ENCODE measurements at places on chromosomes 1 and 21.

DNA sequence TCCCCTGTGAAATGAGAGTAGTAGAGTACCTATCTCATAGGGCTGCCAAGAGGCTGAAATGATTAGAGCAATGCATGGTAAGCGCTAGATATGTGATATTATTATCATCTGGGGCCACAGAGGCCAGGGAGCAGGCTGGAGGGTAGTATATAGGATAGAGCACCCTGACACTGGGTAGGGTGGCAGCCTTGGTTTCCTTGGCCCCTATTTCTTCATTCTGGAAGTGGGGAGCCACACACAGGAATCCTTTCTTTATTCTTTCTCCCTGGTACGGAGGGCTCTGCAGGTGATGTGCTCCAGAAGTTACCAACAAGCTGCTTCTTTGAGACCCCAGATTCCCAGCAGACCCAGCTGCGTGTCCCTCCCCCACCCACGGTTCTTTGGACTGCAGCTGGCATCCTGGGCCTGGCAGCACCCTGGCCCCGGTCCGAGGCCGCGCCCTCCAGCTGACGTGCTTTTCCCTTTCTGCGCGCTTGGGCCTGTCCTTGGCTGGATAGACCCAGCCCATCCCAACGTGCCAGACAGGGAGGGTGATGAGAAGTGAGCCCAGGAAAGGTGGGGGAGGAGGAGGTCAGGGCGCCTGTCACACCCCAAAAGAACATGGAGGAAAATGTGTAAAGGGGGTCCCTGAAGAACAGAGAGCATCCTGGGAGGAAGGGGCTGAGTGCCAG is 18.2 kb downstream of the INAVA start:
- DNase-seq: no peak

GRCh38 chr1:172277275-172277674 is 143.2 kb upstream of the C1orf105 start:
- no peak for DNase-seq

GRCh38 chr21:28212061-28212460 is 780.6 kb downstream of the LTN1 start:
- no peak for DNase-seq

- no peak for DNase-seq
These were observed 61.0 kb downstream of the HMCN1 start for GRCh38 chr1:185795181-185795580.

DNA sequence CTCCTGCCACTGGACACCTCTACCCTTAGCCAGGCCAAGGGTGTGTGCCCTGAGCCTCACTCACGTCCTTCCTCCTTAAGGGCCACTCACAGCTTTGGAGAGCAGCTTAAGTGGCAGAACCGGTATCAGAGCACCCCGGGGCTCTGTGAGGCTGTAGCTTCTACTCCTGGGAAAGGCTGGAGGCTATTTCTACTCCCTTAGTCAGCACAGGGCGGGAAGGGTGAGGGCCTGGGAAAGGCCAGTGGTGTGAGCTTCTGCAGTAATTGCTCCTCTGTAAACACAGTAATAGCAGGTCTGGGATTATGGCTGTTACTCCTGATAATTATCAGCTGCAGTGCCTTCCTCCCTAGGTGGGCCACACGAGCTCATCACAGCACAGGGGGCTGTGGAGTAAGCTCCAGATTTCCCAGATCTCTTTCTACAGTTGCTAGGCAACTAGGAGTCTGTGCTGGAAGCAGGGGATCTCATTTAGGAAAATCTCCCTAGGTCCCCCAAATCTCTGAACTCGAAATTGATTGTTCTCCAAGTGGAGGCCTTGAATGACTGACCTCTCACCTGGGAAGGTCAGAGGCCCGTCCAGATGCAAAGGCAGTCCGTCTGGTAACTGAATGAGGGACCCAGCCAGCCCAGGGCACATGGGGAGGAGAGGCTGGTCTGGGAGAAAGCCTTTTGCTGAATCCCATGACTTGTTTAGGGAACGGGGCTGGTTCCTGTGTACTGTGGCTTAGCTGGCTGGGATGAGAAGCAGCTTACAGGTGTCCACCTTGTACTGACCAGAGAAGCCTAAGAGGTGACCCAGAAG is 29.3 kb downstream of the IER5 start:
- DNase-seq: no peak

DNA sequence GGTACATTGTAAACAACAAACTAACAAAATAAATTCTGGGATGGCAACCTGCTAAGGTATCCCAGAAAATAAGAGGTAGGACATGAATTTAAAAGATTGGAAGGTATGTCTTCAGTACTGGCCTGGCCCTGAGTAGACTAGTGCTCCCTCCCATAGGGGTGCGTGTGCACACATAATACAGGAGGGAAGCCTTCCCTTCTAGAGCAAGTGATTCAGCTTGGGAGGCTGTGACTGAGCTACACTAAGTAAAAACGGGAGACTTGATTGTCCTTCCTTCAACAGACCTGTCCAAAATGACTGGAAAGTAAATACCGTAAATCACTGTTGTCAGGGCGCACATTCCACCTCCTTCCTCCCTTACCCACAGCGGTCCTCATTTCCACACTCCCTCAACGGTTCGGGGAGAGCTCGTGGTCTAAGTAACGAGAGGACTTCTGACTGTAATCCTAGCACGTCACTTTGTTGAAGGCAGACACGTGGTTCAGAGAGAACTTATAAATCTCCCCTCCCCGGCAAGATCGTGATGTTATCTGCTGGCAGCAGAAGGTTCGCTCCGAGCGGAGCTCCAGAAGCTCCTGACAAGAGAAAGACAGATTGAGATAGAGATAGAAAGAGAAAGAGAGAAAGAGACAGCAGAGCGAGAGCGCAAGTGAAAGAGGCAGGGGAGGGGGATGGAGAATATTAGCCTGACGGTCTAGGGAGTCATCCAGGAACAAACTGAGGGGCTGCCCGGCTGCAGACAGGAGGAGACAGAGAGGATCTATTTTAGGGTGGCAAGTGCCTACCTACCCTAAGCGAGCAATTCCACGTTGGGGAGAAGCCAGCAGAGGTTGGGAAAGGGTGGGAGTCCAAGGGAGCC is at the start of gene TGFB2:
Gene TGFB2, plus strand, starts transcription at position 523 of the 859 bp plus-strand sequence. CDS start 1,366 bp downstream, outside the sequence.
- no peak for DNase-seq

- DNase-seq: no peak
These were observed 296.4 kb upstream of the FMN2 start for GRCh38 chr1:239795304-239795703.

- DNase-seq: no peak
These were observed 197.8 kb upstream of the GALNT2 start for GRCh38 chr1:229869240-229869639.

- DNase-seq: no peak
These were observed 39.7 kb downstream of the DNTTIP2 start for GRCh38 chr1:93839307-93839706.

GRCh38 chr1:212364985-212365384 is 49.7 kb downstream of the PACC1 start:
- DNase-seq: no peak

- DNase-seq: peak; percentile 42
These were observed 16.7 kb upstream of the PRDM15 start for GRCh38 chr21:41895643-41896493.

GRCh38 chr1:242546849-242547729 is 22.6 kb upstream of the PLD5 start:
- no peak for DNase-seq

DNA sequence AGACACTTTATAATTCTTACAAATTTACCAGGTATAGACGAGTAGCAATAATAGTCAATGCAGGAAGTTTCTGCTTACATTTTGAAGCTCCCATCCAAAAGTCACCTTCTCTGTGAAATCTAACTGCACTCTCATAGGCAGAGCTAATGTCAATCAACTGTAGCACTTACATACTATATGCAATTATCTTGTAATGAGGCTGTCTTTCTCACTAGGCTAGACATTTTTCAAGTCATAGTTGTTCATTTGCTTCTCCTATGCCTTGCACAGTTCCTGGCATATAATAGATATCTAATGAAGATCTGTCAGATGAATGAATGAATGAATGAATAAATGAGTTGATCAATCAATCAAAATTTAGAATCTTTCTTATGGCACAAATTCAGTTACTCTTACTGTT is 273.0 kb upstream of the DAB1 start:
- no peak for DNase-seq

- DNase-seq: no peak
These were observed 783.2 kb upstream of the NEGR1 start for GRCh38 chr1:73065339-73066041.

DNA sequence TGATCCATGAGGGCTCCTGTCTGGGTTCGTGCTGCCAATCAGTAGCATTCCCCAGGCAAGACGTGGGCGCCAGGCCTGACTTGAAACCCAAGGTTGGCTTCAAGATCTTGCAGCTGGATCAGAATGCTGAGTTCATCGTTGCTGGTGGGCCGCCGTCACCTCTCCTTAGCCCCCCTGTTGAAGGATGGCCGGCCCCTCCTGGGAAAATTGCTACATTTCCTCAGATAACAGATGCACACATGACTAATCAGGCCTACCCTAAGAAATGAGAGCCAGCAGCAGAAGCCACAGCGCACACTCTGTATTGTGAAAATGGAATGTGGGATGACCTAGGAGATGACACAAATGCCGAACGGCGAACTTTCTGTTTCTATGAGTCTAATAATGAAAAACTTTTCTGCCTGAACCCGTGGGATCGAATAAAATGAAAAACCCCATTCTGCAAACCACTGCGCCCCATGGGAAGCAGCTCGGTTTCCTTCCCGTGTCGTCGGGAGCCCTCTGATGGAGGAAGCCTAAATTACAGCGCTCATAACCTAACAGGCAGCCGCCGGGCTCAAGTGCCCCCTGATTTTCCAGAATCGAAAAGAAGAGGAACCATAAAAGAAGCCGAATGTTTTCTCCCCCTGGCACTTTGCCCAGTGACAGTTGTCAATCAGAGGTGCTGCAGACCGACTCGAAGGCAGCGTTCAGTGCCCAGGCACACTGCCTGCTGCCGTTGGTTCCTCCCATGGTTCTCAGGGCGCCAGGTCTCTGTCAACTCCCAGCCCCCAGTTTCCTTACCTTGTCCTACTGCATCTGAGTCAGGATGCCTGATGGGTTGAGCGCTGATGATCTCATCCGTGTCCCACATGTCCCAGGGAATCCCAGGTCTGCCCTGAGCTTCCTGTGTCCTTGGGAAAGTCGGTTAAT is 38.2 kb upstream of the H6PD start:
- peak; percentile 57 for DNase-seq

DNA sequence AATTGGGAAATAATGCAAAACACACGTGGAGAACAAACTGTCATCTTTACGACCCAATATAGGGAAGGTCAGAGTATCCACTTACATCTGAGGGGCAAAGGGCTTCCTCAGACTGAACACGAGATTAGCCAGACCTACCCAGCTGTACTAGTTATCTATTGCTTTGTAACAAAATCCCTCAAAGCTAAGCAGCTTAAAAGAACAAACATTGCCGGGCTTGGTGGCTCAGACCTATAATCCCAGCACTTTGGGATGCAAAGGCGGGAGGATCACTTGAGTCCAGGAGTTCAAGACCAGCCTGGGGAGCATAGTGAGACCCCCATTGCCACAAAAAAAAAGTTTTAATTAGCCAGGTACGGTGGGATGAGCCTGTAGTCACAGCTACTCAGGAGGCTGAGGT is 262.8 kb downstream of the LTN1 start:
- DNase-seq: no peak
